Right ventricle myocardium superior (tissue), 1 donor: ENCODE measurements at places on chromosomes 7 and 10.

DNA sequence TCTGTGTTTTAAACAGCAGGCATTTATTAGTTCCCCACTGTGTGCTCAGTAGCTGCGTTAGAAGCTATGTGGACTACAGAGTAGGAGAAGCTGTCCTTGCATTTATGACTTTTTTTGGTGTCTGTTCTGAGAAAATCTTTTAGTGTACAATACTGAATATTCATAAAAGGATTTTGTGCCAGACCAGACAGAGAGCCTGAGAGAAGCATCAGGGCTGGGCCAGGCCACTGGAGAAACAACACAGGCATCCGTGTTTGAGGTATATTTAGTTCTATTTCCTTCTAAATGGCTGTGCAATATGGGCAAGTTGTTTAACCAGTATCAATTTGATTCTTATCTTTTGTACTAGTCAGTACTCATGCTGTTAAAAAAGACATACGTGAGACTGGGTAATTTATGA is 182.8 kb downstream of the SH2D4B start:
- no peak for DNase-seq

GRCh38 chr10:12512332-12513002 is 163.1 kb downstream of the CAMK1D start:
- no peak for DNase-seq

GRCh38 chr7:110373416-110373815 is 717.5 kb upstream of the LRRN3 start:
- DNase-seq, result no peak

DNA sequence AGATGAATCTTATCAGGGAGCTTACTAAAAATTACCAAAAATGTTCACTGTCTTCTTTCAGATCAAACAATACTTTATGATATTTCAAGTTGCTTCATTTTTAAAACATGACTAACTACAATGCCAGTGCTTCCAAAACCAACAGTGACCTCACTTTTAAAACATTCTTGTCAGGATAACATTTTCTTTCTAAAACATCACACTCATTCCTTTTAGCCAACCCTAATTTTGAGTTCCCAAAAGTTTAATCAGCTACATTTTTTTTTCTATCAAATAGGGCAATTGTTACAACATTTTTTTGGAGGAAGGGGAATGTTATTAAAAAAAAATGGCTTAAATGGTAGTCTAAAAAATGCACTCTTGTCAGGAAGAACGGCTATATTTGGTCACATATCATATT is 37.3 kb downstream of the RTKN2 start:
- no peak for DNase-seq

DNA sequence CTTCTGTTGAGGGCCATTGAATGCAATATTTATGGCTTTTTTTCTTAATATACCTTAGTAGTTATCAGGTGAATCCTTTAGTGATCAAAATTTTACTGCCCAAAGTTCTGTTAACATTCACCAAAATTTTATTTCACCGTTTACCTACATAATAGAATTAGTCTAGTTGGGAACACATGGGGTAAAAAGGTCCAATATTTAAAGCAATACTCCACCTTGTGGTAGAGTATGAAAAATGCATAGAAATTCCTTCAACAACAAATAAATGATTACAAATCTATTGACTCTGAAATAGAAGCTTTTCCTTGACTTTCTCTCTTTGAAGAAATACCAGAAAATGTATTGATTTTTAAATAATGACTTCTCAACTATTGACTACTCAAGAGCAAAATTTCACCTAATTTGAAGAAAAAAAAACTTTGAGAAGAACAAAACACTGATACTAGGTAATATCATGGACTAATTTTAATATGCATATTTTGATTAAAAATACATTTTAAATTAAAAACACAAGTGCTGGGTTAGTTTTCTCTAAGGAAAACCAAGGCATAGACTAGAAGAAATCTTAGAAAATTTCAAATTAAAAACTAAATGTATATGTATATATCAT is 43.3 kb downstream of the POLR1F start:
- no peak for DNase-seq

DNA sequence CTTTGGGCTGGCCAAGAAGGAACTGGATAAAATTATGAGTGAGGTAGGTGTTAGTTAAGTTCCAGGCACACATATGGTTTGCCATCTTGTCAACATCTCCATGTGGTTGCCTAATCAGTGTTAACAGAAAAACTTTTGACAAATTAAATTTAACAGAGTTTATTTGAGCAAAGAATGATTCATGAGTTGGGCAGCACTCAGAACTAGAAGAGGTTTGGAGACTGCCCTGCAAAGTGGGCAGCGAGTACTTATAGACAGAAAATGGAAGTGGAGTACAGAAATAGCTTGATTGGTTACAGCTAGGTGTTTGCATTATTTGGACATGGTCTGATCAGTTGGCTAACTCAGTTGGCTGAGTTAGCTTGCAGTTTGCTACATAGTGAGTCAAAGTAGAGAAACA is 37.5 kb upstream of the AGK start:
- no peak for DNase-seq

DNA sequence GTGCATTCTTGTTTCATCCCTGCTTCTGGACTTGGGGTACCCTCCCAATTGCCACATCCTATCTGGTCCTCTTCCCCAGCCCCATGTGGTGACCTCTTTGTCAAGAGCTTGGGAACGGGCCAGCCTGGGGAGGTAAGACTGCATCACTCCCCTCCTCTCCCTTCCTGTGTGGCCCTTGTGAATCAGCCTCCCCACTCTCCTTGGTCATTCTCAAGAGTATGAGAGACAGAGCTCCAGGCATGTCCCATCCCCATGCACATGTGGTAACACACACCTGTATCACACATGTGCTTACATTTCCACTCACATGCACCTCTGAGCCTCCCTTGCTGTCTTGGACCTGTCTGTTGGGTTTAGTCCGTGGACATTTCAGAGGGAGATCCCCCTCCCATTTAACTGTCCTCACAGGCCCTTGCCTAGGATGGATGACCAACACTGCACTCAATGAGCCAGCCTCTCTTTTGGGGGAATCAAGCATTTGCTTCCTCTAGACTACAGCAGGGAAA is 2.6 kb downstream of the MRPL43 start:
- no peak for DNase-seq

DNA sequence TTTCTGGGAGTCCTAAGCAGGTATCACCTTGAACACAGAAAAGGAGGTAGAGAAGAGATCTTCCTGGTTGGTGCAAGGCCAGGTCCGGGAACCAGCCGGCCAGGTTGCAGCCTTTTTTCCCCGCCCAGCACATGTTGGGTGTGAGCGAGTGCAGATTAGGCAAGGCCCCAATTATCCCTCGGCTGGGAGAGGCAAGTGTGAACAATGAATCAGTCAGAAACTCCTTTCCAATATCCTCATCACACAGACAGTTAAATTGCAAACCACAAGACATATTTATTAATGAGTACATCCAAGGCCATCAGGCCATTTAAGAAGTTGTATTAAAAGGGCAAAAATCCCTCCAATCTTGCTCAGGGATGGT is 115.0 kb upstream of the AFAP1L2 start:
- DNase-seq, result no peak
